ENCODE measurements at places on chromosomes 7 and 10.

DNA sequence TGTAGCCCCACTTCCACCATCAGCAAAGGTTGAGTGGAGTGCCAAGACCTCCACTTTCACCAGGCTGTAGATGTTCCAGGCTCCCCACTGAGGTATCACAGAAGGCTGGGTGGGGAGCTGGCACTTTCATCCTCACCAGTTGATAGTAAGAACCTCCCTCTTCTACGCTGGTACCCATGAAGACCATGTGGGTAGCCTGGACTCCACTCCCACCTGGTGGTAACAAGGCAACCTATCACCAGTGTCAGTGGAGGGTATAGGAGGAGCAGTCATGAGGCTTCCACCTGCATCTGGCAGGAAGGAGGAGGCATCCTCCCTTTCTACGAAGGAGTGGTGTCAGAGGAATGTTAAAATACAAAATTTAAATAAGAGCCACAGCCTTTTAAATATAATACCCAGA, 4.4 kb downstream of the SMIM30 start:
- DNase-seq = no peak

- DNase-seq = no peak
Measured at GRCh38 chr10:3757638-3758490, 27.1 kb downstream of the KLF6 start.

GRCh38 chr7:143255564-143255963, 7.7 kb upstream of the GSTK1 start:
- DNase-seq = no peak

DNA sequence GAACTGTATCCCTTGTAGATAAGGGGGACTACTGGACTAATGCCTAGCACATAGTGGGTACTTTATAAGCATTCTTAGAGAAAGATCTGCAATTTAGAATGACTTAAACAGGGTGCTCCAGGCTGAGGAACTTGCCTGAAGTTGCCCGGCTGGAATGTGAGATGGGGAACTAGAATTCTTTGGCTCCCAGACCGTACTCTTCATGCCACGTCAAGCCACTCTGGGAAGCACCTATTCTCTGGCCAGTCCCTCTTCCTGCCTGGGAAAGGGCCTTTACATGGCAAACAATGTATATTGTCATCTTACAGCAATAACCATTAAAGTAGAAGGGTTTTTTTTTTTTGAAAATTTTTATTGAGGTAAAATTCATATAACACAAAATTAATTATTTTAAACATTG, 34.5 kb downstream of the ATXN7L1 start:
- DNase-seq = no peak

GRCh38 chr10:92572362-92573090, 1.4 kb downstream of the IDE start:
- no peak for DNase-seq

- DNase-seq = no peak
Measured at GRCh38 chr10:120392671-120393079, 64.4 kb upstream of the PLPP4 start.

DNA sequence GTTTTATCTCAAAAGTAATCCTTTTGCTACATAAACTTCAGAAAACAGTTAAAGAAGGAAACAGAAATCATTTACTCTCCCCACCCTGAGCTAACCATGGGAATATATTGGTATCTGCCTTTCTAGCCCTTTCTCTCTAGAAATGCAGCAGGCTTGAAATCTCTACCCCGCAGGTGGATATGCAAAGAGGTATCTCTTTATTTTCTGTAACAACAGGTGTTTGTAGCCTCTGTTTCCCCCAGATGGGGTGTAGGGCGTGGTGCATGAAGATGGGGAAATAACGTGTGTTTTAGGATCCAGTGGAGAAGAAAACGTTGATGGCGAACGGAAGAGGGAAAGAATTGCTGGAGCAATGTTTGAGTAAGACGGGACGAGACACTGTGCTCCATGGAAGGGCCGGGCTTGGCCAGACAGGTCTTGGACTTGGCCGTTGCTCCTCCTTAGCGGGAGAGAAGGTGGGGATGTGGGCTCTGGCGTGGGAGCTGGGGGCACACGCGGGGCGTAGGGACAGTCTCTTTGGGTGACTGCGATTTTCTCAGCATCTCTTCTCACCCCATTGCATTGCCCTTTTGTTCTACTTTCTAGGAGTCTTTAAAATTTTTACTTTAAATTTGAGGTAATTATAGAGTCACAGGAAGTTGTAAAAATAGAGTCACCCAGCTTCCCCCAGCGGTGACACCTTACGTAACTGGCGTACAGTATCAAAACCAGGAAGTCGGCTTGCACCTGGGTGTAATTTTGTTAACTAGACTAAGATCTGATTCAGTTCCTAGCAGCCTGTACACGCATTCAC, 82.9 kb downstream of the ELFN1 start:
- DNase-seq = no peak

- DNase-seq = no peak
Measured at GRCh38 chr10:17239345-17240085, 11.5 kb downstream of the VIM start.

- DNase-seq = no peak
Measured at GRCh38 chr7:5248201-5248885, 34.4 kb upstream of the SLC29A4 start.

GRCh38 chr7:139036901-139037300, 1.1 kb upstream of the ZC3HAV1L start:
- DNase-seq = no peak

- DNase-seq = no peak
Measured at GRCh38 chr10:43683451-43684291, 35.0 kb upstream of the ZNF32 start.

DNA sequence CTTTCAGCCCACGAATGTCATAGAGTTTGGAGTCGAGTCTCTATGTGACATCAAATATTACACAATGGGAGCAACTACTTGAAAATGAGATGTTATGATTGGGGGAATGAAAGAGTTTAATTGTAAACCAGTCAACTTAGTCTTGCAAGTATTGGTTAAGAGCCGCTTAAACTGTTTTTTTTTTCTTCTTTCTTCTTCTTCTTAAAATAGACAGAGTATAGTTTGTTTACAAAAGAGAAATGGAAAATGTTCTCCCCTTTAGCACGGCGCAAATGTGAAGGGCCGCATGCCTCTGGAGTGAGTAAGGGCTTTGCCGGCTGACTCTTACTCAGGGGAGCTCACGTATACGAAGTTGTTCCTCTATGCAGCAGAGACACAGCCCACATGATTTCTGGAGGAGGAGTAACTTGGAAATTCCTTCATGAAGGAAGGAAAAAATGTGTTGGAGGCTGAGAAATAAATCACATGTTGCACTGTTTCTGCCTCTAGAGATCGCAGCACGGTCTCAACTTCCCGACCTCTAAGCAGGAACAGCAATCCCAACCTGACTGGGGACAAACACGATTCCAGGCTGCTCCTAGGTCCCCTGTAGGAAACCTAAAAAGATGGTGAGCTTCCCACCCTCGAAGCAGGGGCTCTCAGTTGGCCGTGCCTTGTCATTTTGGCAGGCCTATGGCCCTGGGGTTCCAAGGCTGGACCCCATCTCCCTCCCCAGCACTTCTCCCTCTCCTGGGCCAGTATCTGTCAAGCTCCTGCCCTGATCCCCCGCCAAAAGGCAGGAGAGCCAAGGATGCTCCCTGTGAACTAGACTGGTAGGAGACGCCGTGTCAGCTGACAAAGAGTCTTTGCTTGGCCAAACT, 44.8 kb downstream of the MYOF start:
- no peak for DNase-seq

GRCh38 chr7:157918326-157919080, 581.7 kb downstream of the DNAJB6 start:
- no peak for DNase-seq

GRCh38 chr7:159112136-159113011, 32.3 kb downstream of the VIPR2 start:
- no peak for DNase-seq

GRCh38 chr7:102073931-102074880, 212.5 kb upstream of the SH2B2 start:
- DNase-seq = no peak

DNA sequence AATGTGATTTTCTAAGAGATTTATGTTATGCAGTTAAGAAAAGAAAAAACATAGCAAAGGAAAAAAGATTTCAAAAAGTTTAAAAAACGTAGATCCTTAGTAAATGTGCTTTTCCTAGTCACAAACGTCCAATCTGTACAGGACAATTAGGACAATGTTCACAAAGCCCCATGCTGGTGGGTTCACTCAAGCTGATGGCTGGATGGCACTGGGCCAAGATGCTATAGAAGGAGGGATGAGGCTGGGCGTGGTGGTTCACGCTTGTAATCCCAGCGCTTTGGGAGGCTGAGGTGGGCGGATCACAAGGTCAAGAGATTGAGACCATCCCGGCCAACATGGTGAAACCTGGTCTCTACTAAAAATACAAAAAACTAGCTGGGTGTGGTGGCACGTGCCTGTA, 22.1 kb downstream of the SVIL start:
- DNase-seq = no peak

DNA sequence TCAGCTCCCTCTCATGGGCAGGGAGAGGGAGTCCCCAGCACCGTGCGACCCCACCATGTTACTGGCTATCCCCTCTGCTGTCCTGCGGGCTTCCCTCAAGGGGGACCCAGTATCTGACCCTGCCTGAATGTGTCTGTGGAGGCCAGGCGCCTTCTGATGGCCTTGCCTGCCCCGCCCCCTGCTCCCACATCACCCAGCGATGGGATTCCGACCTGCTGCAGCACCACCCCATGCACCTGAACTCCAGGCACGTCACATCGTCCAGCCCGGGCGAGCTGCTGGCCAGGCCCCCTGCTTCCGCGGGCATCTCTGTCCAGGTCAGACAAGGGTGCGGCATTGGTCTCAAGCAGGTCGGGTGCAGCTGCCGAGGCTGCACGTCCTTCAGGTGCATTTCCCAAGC, 19.0 kb downstream of the LRRC27 start:
- no peak for DNase-seq

DNA sequence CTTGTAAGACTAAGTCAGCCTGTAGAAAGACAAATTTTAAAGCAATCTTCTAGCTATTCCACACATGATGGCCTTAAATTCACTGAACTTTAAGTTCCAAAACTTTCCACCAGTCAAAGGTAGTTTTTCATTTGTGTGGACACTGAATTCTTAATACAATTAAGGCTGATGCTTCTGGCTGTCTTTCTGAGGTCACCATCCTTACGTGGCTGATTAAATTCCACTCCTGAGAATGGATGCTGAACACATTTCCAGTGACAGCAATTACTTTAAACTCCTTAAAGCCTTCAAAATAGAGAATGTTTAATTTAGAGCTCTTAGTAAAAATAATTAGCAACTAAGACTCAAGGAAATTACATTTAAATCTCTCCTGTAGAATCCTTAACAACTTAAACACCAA, 142.6 kb upstream of the COL1A2 start:
- no peak for DNase-seq

DNA sequence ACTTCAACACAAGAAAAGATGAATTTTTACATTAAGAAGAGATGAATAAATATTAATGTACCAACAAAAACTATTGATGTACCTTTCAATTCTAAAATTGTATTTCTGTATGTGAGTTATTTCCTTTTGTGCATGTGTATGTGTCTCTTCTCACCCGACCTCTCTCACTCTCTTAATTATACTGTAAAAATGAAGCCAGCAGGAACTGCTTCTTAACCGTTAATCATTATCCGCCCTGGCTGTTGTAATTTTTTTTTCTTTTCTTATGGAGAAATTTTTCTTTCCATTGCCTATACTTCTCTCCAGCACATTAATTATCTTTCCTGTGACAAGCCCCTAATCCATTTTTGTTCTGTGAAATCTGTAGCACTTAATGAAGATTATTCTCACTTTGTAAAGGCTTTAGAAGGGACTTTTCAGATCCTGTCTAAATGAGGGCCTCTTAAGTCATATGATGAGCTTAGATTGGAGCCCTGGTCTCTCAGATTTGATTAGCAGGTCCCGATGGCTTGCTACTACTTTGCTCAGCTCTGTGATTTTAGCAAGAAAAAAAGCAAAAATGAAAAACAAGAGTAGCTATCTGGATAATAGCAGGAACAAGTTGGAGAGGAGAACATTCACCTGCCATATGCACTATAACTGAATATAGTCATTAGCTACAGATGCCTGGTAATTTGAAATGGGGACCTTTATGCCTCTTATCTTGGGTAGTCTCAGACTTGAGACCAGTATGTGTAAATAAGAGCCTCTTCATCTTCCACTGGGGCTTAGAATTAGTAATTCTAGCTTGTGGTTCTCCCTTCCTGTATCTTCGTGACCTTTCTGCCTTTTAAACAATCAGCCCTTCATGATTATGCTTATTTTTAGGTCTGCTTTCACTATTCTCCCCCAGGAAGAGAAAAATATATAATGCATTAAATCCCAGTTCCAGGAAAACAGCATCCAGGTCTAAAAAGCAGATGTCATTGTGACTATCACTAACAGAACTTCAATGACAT, 80.0 kb upstream of the COL1A2 start:
- DNase-seq = no peak

DNA sequence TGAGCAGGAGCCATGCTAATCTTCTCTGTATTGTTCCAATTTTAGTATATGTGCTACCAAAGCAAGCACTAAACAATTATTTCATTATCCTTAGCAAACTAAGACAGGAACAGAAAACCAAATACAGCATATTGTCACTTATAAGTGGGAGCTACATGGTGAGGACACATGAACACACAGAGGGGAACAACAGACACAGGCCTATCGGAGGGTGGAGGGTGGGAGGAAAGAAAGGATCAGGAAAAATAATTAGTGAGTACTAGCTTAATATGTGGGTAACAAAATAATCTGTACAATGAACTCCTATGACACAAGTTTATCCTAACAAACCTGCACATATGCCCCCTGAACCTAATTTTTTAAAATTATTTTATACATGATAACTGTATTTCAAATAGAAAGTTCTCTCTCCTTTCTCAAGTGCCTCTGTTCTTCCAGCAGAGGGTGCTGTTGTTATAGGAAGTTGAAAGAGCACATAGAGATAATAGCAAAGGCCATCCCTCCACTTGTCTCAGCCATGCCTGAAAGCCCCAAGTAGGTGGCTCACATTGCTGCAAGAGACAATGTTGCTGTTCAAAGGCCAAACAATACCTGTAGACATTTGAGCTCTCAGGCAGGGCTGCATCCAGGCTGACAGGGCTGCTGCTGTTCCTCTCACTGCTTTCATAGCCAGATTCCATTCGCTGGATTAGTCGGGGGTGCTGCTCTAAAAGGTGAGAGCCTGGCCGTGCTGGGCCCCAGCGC, 33.4 kb upstream of the PPP3CB start:
- DNase-seq = no peak

DNA sequence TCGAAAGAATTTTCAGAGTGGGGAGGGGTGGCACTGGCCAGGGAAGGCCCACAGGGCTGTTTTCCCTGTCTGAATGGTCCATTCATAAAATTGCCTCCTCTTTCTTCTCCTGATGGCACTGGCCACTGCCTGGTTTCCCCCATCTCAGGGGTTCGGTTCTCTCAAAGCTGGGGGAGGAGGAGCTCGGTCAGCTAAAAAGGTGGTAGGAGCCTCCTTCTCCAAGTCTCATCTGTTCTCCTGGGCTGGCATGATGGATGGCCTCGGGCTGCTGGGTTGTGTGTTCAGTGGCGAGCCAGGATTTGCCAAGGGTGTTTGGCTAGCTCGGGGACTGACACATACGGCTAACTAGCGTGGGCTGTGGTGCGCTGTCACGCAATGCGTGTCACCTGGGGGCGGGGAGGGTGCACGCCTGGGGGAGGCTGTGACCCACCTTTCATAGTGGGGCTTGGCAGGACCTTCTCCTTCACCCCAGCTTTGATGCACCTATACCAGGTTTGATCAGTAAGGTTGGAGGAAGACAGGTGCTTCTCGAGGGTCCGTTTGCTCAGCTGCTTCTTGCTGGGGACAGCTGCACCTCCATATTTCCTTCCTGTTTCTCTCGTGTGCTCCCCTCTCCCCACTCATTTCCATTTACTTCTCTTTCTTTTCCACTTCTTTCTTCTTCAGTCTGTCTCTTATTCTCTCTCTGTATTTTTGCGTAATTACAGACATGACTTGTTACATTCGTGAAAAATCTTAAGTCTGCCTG, 36.3 kb downstream of the RBM20 start:
- no peak for DNase-seq

GRCh38 chr10:130377986-130378540, 241.9 kb downstream of the GLRX3 start:
- DNase-seq = no peak

Measured in activated CD8-positive, alpha-beta memory T cell treated with anti-CD3 and anti-CD28 coated beads for 1 hour (primary cell).